ENCODE measurements at places on chromosomes 16 and 17.
A peak's percentile ranks its signal among the peaks of the same experiment; 100 is the strongest.

GRCh38 chr16:10964891-10965326 is 20.5 kb downstream of the CLEC16A start:
- DNase-seq: no peak

GRCh38 chr16:66204756-66205155 is 161.7 kb upstream of the CDH5 start:
- DNase-seq: no peak

DNA sequence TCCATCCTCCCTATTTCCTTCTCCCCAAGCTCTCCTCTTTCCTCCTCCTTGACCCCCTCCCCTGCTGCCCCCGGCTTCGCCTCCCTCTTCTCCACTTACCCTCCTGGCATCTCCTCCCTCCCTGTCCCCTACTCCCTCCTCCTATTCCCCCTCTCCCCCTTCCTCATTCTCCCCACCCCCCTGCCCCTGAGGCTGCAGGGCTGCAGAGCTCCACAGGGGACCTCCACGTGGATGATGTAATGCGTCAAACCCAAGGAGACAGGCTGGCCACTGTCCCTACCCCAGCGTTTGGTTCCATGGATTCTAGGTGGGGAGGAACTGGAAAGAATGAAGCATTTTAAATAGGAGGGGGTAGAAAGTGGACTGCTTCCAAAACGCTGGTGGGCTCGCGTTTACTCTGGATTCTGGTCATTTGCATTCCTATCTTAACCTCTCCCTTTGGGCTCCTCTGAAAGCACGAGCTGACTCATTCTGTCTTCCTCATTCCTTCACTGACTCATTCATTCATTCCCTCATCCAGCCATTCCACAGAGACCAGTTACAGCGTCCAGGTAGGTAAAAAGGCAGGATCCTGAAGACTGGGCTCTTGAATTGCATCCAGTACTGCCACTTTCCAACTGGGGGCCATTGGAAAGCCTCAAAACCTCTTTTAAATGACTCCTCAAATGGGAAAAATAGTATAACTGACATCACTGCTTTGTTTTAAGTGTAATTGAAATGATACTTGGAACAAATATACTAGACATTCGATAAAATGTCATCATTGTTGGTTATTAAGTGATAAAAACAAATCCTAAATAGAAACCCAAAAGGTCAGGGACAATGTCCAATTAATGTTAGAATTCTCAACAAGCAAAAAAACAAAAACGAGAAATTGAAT is 943 bp upstream of the COTL1 start:
- DNase-seq: no peak

- DNase-seq: peak; percentile 67
These were observed at the start of gene TIMP2 for GRCh38 chr17:78925234-78925633. Gene TIMP2, minus strand, starts transcription at chr17:78925387. Its CDS starts 299 bp downstream, at chr17:78925088.

GRCh38 chr16:50272687-50273381 is 6.5 kb downstream of the ADCY7 start:
- no peak for DNase-seq

- no peak for DNase-seq
These were observed 149.8 kb upstream of the HS3ST2 start for GRCh38 chr16:22664132-22664531.

GRCh38 chr17:47802341-47803022 is 19.1 kb downstream of the OSBPL7 start:
- DNase-seq: peak; percentile 35

DNA sequence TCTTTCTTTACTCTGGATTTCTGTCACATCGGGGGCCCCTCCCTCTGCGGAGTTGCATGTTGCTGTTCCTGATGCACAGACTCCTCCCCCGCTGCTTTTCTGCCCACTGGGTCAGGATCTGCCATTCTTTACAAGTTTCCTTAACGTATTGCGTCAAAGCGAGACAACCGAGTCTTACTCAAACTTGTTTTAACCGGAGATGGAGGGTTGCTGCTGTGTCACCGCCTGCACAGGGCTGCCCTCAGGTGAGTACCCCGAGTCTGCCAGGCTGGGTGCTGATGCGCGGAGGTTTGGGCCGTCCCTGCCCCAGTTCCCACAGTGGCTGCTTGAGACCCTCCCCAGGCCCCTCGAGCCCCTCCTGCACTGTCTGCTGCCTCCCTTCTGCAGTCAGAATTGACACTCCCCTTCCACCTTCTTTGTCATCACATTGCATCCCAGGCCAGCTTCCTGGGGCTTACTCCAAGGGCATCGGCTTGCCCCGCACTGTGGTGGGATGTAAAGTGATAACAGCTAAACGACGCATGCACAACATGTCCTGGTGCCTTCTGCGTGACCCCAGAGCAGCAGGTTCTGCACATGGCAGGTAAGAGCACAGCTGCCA is 19.3 kb downstream of the CARHSP1 start:
- DNase-seq: no peak

- no peak for DNase-seq
These were observed 3.7 kb downstream of the PCYT2 start for GRCh38 chr17:81907219-81908145.

GRCh38 chr17:78418326-78419026 is 40.0 kb downstream of the PGS1 start:
- no peak for DNase-seq

DNA sequence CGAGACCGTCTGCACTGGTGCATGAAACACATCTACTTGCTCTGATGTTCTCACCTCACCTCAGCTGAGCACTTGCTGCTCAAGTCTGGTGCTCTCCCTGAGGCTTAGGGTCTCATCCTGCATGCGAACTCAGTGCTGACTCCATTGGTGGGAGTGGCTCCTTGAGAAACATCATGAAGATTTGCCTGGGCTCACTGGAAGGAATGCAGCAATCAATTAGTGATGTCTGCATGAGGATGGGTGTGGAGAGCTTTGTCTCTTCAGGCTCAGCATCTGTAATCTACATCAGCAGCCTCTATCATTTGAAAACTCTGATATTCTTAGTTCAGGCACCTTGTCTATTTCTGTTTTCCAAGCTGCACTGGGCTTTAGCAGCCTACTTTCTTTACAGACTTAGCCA is 204.4 kb downstream of the IRF8 start:
- DNase-seq: no peak

DNA sequence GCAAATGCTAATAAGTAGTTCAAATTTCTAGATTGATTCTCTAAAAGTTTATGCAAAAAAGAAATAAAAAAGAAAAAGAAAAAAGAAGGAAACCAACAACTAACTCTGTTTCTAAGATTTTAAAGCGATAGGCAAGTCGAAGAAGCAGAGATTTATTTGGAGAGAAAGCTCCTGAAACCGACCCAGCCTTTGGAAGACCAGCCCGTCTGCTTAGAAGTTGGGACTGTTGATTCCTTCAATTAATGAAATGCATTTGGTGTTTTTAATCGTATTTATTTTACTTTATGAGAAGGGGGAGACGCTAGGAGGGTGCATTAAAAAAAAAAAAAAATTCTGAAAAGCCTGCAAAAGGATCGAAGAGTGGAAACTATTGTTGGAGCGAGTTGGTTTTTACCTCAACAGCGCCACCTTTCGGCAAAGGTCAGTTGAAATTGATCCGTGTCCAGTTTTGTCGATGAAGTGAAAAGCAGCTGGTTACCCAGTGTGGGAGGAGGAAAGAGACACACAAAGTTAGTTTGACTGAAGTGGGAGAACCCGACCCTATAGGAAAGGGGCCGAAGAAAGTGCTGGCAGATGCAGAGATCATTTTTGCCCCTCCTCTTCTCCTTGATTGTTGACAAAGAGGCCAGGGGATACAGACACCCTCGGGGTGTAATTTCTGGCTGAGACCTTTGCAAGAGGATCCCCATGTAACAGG is 1.5 kb upstream of the MAF start:
- DNase-seq: peak; percentile 45

DNA sequence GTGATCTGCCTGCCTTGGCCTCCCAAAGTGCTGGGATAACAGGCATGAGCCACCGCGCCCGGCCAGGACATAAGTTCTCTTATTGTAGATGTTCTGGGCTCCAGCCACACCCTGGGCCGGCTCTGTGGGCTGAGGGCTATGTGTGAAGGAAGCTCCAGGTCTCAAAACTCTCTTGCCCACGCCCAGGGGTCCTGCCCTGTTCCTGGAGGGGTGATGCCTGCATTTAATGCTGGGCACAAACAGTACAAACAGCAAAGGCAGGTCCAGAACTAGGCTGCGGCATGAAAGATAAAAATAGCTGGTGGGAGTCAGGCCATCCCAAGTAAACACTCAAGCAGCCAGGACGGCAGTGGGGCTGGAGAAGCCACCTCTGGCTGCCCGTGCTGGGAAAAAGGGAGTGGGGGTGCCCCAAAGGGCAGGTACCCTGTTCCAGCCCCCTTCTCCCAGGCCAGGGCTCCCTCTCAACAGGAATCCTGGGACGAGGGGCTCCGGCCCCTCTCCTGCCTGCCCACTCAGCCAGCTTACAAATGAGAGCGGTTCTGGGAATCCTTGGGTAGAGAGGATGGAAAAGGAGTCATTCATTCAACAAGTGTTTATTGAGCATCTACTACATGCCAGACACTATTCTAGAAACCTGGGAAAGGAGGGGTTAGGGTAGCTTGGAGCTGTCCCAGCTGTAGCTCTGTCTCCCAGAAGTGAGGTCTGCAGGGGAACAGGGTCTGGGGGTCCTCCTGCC is 4.6 kb downstream of the TRIM47 start:
- DNase-seq: no peak

DNA sequence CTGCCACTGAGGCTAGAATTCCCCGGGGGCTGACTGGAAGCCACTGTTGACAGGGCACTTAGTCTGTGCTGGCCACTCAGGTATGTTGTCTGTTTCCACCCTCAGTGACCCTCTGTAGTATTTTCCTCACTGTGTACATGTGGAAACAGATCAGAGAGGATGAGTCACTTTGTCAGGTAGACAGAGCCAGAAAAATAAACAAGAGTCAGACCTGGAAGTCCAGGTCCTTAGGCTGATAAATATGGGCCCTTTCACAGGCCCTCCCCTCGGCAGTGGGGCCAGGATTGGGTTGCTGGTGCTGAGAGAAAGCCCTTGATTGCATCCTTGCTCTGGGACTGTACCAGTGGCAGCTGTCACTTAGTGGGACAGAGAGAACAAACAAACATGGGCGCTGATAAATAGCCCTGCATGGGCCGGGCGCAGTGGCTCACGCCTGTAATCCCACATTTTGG is 21.3 kb downstream of the PGS1 start:
- no peak for DNase-seq

- no peak for DNase-seq
These were observed 22.6 kb downstream of the MXRA7 start for GRCh38 chr17:76688165-76688622.

GRCh38 chr16:49575346-49576172 is 202.0 kb downstream of the C16orf78 start:
- DNase-seq: no peak

DNA sequence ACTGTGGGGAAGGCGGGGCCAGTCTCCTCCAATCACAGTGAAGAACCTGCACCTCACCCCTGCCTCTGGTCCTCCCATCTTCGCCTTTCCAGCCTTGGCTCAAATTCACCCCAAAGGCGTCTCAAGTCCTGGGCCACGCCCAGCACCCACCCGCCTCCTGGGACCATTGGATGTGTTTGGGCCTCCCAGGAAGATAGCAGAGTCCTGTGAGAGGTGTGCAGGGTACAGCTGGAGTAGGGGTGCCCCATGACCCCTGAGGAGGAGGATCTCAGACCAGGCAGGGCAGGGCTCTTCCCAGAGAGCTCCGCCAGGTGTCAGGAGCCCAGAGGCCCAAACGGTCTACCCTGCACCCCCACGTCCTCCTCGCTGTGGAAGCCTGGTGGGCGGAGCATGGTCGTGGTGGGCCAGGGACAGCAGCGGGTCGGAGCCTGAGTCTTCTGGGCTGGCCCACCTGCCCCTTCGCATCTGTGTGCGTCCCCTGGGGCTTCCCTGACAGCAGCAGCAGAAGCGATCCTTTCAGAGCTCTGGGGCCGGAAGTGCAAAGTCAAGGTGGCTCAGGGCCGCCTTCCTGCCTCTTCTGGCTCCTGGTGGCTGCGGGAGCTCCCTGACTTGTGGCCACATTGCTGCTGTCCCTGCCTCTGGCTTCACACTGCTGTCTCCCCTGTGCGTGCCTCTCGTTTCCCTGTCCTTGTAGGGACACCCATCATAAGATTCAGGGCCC is 34.9 kb upstream of the ZNF469 start:
- DNase-seq: no peak

GRCh38 chr17:44906010-44906646 is 6.9 kb upstream of the EFTUD2 start:
- no peak for DNase-seq

DNA sequence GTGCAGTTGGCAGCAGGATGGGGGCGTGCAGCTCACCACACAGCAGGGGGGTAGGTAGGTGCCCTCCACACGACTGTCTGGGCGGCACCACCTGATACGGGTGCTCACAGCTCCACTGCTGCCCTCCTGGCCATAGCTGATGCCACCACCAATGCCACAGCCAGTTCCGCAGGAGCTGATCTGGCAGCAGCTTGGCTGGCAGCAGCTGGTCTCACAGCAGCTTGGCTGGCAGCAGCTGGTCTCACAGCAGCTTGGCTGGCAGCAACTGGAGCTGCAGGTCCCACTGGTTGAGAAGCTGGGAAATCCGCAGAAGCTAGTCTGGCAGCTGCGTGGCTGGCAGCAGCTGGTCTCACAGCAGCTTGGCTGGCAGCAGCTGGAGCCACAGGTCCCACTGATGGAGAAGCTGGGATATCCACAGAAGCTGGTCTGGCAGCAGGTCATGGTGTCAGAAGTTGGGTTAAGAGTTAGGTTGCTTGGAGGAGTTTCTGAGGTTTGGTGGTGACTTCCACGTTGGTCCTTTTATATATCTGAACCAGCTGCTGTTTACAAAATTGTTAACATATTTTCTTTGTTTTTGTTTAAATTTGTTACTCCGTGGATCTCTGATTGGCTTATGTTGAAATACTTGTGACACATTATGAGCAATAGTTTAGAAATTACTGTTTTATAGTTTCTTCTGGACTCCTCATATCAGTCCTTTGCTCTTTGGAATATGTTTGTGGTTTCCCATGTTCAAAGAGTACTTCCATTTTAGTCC is at the start of gene KRTAP1-5:
TSS of gene KRTAP1-5 (minus strand) at position 494 of the 757 bp plus-strand sequence. CDS start at position 441, 53 bp downstream.
- no peak for DNase-seq

- no peak for DNase-seq
These were observed 1.7 kb upstream of the NPIPB7 start for GRCh38 chr16:28473714-28474265.

- DNase-seq: no peak
These were observed 573 bp upstream of the GNAO1 start for GRCh38 chr16:56190677-56191155.

- DNase-seq: no peak
These were observed at the start of gene SPN for GRCh38 chr16:29663016-29663806. Gene SPN, plus strand, starts transcription at chr16:29663247. Its CDS starts 482 bp downstream, at chr16:29663729.

- no peak for DNase-seq
These were observed 24.6 kb downstream of the CTU2 start for GRCh38 chr16:88730632-88731607.

- DNase-seq: no peak
These were observed 19.6 kb downstream of the HMOX2 start for GRCh38 chr16:4495766-4496165.

Measured in NCI-H187 (cell line).